Hippocampal formation (tissue), 2 donors: ENCODE measurements at places on chromosomes 13 and 19.

GRCh38 chr19:13887018-13887436 lies 10.1 kb downstream of the NANOS3 start:
- DNase-seq = no peak

GRCh38 chr13:48233889-48234488 lies 983 bp downstream of the ITM2B start:
- no peak for DNase-seq

DNA sequence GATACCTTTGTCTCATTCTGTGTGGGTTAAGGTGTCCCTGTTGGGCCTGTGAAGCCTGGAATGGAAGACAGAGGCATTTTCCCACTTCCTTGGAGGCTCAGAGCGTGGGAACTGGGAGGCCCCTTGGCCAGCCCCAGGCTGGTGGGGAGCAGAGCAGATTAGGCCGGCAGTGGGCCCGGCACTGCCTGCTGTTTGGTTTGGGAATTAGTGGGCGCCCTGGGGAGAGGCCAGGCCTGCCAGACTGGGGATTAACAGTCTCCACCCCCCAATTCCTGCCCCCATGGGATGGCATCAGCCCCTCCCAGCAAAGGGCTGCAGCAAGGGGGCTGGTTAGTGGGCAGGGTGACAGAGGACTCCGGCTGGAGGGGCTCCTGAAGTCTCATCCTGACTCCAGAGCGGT lies 3.1 kb upstream of the BEST2 start:
- DNase-seq = no peak

- no peak for DNase-seq
Measured at GRCh38 chr13:51682686-51683085, 98.4 kb downstream of the WDFY2 start.

GRCh38 chr13:42043676-42044075 lies 4.8 kb upstream of the DGKH start:
- DNase-seq = no peak

DNA sequence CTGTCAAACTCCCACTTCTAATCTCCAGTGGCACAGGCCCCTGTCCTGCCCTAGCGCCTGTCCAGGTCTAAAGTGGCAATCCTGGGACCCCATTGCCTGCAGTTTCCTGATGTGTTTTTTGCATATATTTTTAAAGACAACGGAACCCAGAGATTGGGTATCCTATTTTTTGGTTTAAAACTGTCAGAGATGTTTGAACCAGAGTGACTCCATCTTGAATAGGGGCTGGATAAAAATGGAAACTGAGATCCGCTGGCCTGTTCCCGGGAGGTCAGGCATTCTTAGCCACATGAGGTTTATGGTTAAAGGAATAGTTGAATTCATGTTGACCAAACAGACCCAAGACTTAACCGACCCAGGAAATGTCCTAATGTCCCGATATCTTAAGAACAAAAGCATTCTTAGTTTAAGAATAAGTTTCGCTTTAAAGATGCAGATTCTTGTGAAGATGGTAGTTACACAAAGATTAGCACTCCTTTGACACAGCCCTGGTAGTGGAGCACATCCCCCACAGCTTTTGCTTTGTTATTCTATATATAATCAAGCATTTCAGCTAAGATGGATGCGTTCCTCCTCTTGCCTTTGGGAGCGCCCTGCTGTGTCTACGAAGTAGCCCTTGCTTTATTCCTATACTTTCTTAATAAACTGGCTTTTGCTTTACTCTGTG lies 332.1 kb downstream of the UQCRFS1 start:
- no peak for DNase-seq

GRCh38 chr19:40763526-40763925 lies 11.8 kb upstream of the MIA start:
- DNase-seq = no peak
